GM06990 (cell line): ENCODE measurements at places on chromosomes 1 and 21.

- no peak for DNase-seq
Measured at GRCh38 chr21:41641510-41641815, 125.4 kb downstream of the RIPK4 start.

- no peak for DNase-seq
Measured at GRCh38 chr1:96364576-96364975, 357.0 kb upstream of the PTBP2 start.

DNA sequence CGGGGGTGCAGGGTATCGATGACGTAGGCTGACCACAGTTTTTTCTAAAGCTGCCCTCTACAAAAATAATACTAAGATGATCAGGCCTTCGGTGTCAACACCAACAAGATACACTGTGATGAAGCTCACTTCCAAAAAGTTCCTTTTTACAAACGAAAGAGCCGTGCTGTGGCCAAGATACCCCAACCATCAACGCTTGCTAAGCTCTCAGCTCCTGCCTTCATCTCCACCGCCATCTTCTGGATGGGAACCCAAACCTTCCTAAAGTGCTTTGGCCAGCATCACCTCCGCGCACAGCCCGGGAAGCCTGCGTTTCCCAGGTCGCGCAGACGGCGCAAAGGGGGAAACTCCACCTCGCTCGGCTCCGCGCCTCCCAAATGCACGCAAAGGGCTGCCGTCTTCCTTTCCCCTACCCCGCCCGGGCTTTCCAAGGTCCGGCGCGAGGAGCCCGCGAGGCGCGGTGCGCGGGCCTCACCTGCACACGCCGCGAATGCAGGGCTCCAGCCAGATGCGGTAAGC lies 541 bp downstream of the USP48 start:
- no peak for DNase-seq

- DNase-seq: no peak
Measured at GRCh38 chr1:55057270-55057955, 18.1 kb downstream of the PCSK9 start.

GRCh38 chr1:228029281-228029680 lies 22.5 kb downstream of the WNT3A start:
- no peak for DNase-seq

DNA sequence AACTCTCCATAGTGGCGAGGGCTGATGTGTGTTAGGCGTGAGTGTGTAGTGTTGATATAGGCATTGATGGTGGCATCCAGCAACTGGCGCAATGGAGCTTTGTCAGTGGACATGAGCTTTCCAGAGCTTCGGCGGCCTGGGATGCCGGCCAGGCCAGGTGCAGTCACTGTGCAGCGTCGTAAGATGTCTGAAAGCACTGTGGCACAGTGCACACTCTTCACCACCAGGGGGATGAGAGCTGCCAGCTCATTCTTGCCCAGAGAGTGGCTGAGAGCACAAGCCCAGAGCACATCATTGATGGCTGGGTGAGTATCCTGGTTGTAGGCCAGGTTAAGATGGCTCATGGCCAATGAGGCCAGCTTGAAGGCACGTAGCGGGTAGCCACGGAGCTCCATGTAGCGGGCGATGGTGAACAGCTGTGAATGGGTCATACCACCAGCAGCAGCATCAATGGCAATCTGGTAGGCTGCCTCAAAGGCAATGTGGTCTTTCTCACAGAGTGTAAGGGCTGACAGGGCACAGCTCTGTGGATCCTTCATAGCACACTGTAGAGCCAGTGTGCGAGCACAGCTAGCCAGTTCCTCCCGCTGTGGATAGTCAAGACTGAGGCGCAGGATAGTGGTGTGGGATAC lies 6.7 kb downstream of the UROD start:
- DNase-seq: peak; percentile 40

- no peak for DNase-seq
Measured at GRCh38 chr1:53340660-53341520, 13.0 kb upstream of the LRP8 start.

DNA sequence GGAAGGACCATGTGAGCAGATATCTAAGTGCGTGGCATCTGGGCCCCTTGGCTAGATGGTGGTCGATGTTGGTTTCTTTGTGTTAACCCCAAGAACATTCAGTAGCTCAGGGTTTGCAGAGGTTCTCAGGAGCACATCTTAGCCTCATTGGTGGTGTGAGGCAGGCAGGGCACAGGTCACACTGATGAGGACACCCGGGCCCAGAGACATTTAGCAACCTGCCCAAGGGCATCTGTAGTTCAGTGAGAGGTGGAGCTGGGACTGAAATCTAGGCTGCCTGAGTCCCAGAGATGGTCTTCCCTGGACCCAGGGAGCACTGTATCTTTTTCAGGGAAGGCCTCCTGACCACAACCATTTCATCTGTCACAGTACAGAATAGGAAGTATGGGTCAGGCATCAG lies 859 bp upstream of the SLC5A9 start:
- DNase-seq: no peak

- DNase-seq: no peak
Measured at GRCh38 chr1:163069142-163069541, at the start of gene RGS4. RGS4 (plus strand) TSS chr1:163069361; CDS start chr1:163069485, 124 bp downstream.

- no peak for DNase-seq
Measured at GRCh38 chr1:204572923-204573922, 57.0 kb downstream of the MDM4 start.

GRCh38 chr1:208866386-208866955 lies 622.3 kb upstream of the PLXNA2 start:
- no peak for DNase-seq

- DNase-seq: peak; percentile 66
Measured at GRCh38 chr1:85307987-85308832, 31.8 kb upstream of the BCL10 start.

GRCh38 chr1:53737648-53738204 lies 1.2 kb downstream of the GLIS1 start:
- no peak for DNase-seq

GRCh38 chr1:186750257-186750656 lies 70.0 kb upstream of the PTGS2 start:
- DNase-seq: no peak

- no peak for DNase-seq
Measured at GRCh38 chr1:64701886-64702285, 43.0 kb upstream of the RAVER2 start.

DNA sequence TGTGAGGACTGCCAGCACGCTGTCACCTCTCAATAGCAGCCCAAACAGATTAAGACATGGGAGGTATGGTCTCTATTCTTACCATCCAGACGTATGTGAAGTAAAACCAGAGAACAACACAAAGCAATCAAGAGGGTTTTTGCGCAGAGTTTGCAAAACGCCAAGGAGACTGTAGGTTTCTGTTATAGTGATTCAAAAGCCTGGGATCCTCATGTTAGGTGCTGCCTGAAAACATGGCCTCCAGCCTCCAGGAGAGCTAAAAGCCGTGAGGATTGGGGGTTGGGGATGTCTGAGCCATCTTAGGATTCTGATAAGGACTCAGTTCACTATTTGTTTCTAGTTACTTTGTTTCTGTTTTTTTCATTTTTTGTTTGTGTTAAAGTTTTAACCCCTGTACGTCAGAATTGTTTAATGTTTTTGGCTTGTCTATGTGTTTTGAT lies 4.2 kb upstream of the CCT8 start:
- peak; percentile 34 for DNase-seq

GRCh38 chr1:183355797-183356196 lies 62.4 kb downstream of the NMNAT2 start:
- DNase-seq: no peak

GRCh38 chr1:210741564-210741963 lies 392.4 kb downstream of the KCNH1 start:
- DNase-seq: no peak

DNA sequence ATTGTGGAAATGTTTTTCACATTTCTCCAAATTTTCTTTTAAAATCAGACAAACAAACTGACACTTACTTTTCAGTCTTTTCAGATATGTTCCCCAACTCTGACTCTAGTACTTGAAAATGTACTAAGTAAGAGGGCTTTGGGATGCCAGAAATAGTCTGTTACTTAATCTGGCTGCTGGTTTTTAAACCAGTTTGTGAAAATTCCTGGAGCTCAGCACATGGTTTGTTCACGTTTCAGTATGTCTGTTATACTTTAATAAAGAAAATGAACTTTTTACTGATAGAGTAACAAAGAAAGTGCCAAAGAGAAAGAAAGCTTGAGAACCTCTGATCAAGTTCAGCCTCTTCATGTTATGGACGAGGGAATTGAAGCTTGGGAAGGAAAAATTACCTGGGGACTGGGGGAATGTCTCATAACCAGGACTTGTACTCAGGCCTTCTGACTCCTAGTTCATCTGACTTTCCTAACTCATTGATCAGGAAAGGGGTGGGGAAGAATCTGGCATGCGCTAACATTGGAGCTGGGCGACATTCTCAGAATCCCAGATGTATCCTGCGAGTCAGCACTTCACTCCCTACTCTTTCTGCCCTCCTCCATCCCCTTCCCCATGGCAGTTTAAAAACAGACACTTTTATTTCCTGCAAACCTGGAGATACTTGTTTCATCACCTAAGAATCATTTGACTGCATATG lies 30.8 kb upstream of the DNAJC6 start:
- DNase-seq: no peak

DNA sequence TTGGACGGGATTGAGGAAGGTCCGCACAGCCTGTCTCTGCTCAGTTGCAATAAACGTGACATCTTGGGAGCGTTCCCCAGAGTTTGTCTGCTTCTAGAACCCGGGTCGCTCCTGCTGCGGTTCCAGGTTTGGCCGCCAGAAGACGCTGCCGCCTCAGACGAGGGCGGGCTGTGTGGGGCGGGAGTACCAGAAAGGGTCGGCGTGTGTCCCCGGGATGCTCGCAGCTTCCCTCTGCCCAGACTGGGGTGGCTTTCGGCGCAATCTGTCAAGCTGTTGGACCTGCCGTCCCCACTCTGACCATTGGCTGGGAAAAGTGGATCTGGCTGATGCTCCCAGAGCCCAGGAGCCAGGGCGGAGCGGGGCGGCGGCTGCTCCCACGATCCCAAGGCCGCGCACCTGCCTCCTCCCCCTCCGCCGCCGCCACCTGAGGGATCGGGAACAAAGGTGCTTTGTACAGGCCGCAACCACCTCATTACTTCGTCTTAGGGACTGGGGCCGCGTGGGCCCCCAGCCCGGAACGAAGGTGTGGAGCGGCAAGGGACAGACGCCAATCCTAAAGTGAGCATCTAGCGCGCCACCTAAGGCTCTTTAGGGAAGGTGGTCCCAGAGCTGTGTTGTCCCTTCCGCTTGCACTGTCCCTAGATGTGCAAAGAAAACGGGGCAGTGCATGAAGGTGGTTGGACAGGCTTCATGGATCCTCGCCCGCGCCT lies 683 bp upstream of the EFNA4 start:
- peak; percentile 77 for DNase-seq

GRCh38 chr1:196098000-196098399 lies 510.2 kb downstream of the KCNT2 start:
- no peak for DNase-seq

DNA sequence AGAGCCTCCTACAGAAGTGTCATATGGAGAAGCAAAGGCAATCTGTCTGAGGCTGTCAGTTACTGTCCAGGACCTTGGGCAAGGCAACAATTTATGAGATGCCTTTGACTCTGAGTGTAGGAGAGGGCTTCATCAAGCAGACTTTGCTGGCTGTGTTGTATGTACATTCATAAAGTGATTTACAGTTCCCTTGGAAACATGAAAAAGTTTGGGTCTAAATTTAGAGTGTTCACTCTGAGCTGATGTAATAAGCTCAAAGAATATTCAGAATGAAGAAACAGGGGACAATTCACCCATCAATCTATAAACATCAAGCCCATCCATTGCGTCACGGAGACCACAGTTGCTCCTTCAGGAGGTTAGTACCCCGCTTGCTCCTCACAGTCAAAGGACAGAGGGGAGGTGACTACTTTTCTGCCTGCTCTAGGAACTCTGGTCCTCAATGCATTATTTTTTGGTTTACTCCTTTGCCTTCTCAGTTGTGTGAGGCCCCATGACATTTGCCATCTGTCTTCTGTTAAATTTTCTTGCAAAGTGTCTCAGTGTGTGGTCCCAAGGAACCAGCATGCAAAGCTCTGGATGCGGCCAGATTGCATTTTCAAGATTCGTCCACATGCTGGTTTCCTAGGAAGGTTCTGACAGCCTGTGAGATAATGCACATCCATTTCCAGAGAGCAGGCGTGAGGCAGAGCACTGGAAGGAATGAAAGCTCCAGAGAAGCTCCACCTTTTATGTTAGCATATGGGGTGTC lies 241.1 kb upstream of the KIAA0040 start:
- no peak for DNase-seq

- no peak for DNase-seq
Measured at GRCh38 chr1:93483200-93483599, 35.3 kb downstream of the FNBP1L start.

DNA sequence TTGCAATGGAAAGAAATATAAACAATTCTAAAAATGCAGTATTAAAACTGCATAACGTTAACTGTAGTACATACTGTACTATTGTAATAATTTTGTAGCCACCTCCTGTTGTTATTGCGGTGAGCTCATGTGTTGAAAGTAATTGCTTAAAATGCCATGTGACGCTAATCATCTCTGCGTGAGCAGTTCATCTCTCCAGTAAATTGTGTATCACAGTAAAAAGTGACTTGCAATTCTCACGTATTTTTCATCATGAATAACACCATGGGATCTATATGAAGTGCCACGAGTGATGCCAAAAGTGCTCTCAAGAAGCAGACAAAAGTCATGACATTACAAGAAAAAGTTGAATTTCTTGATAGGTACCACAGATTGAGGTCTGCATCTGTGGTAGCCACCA lies 82.4 kb upstream of the CYYR1 start:
- no peak for DNase-seq

DNA sequence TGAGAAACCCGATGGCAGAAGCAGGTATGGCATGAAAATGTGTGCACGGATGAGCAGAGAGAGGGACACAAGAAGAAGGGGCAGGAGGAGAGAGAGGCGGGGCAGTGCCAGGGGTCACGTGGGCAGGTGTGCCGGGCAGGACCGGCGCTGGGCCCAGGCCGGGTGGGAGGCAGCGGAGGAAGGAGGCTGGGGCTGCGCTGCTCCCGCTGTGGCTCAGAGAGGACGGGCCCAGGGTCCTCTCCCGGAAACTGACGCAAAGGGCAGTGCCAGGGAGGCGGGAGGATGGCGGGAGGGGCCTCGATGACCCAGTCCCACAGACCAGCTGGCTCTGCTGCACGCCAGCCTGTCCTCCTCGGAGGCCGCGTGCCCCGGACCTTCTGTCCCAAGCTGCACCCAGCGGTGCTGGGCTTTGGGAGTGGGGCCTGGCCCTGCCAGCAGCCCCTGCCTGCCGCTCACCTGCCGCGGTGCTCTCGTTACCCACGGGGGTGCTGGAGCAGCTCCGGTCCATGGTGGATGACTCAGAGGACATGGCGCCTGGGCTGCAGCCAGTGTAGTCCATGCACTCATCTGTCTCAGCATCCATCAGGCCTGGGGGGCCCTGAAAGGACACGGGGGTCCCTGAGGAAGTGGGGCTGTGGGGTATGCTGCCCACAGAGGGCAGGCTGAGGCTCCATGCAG lies 153.9 kb downstream of the CASZ1 start:
- no peak for DNase-seq

DNA sequence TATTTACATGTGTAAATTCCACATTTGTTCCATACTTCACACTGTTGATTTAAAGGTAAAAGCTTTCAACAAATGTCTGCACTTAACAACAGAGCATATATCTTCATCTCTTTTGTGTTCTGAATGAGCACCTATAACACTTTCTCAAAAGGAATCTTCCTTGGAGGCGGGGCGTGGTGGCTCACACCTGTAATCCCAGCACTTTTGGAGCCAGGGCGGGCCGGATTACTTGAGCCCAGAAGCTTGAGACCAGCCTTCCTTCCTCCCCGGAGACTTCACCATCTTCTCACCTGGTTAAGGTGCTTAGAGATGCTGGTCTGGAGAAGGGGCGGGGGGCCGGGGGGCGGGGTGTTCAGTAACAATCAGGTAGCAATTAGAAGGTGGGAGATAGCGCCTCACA lies 16.5 kb downstream of the RYR2 start:
- DNase-seq: no peak
